ENCODE measurements at places on chromosomes 5 and 9.
A peak's percentile ranks its signal among the peaks of the same experiment; 100 is the strongest.

- DNase-seq = no peak
Observed at GRCh38 chr5:105504-106070, 13.6 kb downstream of the PLEKHG4B start.

DNA sequence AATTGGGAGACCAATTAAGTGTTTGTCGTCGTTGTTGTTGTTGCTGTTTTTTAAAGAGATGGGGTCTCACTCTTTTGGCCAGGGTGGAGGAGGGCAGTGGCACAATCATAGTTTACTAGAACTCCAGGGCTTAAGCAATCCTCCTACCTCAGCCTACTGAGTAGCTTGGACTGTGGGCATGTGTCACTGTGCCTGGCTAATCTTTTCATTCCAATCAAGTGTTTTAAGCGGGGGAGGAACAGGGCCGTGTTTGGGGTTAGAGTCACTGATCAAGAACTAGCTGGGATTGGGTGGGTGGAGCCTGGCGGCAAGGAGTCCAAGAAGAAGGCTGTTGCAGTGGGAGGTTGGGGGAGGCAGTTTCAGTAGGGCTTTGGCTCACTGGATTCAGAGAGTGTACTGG is 13.8 kb downstream of the SNX30 start:
- no peak for DNase-seq

DNA sequence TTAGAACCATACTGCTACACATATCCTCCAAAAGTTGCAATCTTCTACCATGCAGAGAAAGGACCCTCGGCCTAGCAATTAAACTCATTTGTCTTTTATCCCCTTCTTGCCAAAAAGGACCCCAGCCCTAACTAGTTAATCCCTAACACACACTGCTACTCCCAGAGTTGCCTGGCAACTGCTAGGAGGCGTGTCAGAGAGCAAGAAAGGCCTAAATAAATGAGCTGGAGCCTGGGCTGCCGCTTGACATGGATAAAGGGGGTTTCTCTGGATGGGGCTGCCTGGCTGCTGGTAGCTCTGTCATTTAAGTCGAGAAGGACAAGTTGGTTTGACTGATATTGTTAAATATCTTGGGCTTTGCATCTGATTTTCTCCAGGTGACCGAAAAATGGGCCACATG is 194.8 kb downstream of the CRB2 start:
- no peak for DNase-seq

GRCh38 chr9:76365028-76365427 is 29.2 kb downstream of the RFK start:
- peak; percentile 64 for DNase-seq

- no peak for DNase-seq
Observed at GRCh38 chr5:14266171-14266570, 123.0 kb downstream of the TRIO start.

- no peak for DNase-seq
Observed at GRCh38 chr5:14415024-14415697, 166.4 kb upstream of the OTULINL start.

DNA sequence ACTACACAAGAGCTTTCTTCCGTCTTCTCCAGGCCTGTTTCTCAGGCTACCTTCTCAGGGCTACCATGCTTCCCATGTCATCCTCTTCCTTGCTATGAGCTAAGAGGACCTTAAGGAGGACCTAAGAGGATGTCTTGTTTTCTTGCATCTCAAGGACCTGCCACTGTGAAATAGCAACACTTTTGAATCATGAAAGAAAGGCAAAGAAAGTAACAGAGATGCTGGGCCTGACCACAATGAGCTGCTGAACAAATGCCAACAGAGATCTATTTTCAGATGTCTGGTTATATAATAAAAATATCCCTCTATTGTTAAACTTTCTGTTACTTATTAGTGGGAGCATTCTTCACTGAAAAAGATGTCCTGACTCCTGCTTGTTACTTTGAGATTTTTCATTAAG is 36.7 kb upstream of the ANXA1 start:
- DNase-seq = no peak

- no peak for DNase-seq
Observed at GRCh38 chr5:100780376-100780870, 122.7 kb downstream of the ST8SIA4 start.

Data from MCF 10A (cell line).